Sigmoid colon (tissue), 7 donors: ENCODE measurements at places on chromosomes 1 and 21. TPM values are rescaled to one million over a fixed set of nuclear protein-coding genes. Genes with fewer than 3 reads are reported as not detected.

RXFP4 gene
- polyA plus RNA-seq, result not detected

PM20D1 gene
- polyA plus RNA-seq, result not detected

TRIM58 gene
- 1.6 TPM for polyA plus RNA-seq

VWA1 gene
- polyA plus RNA-seq, result 2.4 TPM

NBPF6 gene
- 0.20 TPM for polyA plus RNA-seq

LRRC71 gene
- polyA plus RNA-seq, result not detected

SMYD2 gene
- polyA plus RNA-seq, result 16.7 TPM

HSD3B1 gene
- not detected for polyA plus RNA-seq

DDX59 gene
- polyA plus RNA-seq, result 26.8 TPM

OR2T33 gene
- not detected for polyA plus RNA-seq

NBPF4 gene
- not detected for polyA plus RNA-seq

PGD gene
- 71.0 TPM for polyA plus RNA-seq

ACTN2 gene
- polyA plus RNA-seq, result 0.55 TPM

SERINC2 gene
- polyA plus RNA-seq, result 219 TPM

RIPK4 gene
- polyA plus RNA-seq, result 6.9 TPM

PDC gene
- not detected for polyA plus RNA-seq

WNT4 gene
- polyA plus RNA-seq, result 0.92 TPM

TNFRSF18 gene
- 1.2 TPM for polyA plus RNA-seq

PRELP gene
- polyA plus RNA-seq, result 0.92 TPM

SMIM11 gene
- polyA plus RNA-seq, result not detected

GUCA2A gene
- polyA plus RNA-seq, result 570 TPM

TDRD10 gene
- 0.46 TPM for polyA plus RNA-seq

ANGPTL1 gene
- 20.7 TPM for polyA plus RNA-seq

KLHDC9 gene
- polyA plus RNA-seq, result 4.7 TPM

MAP3K21 gene
- polyA plus RNA-seq, result 5.4 TPM
